ENCODE measurements at places on chromosomes 4 and X.

GRCh38 chrX:9558615-9559014 lies 93.8 kb downstream of the TBL1X start:
- DNase-seq: no peak

- no peak for DNase-seq
Measured at GRCh38 chr4:99504804-99505502, 5.9 kb upstream of the C4orf17 start.

DNA sequence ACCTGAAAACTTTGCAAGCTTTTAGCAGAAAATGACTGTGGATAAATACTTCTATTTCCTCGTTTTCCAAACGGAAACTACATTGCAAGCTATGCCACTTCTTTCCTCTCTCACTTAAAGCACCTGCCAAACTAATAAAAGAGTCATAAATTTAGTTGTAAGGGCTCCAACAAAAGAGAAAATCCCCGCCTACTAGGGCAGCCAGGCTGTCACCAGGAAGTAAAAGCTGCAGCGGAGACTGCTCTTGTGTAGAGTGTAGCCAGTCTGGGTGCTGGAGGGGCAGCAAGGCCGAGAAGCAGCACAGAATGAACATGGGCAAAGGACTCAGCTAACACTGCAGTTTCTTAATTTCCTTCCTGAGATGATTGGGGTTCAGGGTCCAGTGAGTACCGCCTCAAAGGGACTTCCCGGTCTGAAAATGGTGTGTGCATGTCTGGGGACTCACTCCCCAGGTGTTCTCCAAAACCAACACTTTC lies 89.3 kb upstream of the MAML3 start:
- DNase-seq: peak; percentile 48

- peak; percentile 93 for DNase-seq
Measured at GRCh38 chr4:40515398-40516293, 114.0 kb downstream of the RBM47 start.
